ENCODE measurements at places on chromosomes 5 and 9.

DNA sequence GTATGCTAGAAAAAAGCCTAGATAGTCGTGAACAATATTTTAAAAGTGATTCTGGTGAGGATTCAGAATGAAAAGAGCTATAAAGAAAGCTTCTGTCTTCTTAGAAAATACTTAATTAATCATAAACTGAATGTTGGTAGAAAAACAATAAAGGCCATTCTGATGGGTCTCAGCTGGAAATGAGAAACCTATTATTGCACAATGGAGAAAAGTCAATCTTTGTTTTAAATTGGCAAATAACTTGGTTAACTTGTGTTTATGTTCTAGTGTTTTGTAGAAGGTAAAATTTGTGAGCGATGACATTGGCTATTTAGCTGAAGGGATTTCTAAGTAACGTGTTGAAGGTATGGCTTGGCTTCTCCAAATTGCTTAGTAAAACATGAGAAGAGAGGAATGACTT, 74.1 kb upstream of the TMED7 start:
- DNase-seq, result no peak

- DNase-seq, result no peak
Measured at GRCh38 chr9:21653091-21653490, 149.3 kb upstream of the MTAP start.

DNA sequence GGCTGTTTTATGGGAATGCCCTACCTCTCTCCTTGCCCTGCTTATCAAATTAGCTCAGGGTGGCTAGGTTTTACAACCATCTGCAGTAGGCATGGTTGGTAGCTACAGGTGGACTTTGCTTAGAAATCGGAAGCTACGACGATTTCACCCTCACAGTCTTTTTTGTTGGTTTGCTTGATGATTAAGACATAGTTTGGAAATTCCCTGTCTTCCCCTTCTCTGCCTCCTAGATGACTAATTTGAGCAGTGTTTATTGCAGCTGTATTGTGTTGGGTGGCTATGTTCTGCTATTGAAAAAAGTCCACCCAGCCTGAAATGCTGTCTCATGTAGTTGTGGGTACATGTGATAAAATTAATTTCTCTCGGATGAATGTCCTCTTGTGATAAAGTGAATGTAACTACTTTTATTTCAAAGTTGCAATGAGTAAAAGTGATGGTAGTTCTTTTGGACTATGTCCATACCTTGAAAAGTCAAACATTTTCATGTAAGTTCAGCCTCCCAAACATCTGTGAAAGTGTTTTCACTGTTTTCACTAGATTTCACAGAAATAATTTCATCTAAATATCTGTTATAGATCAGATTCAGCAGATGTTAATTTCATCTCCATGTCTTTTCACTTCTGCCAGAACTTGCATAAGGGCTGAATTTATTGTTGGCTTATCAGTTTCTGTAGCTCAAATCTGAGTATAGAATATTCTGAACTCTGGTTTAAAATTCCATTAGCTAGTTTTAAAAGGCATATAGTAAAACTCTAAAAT, 37.3 kb upstream of the FYB1 start:
- peak; percentile 96 for DNase-seq

GRCh38 chr5:125926172-125926571, 497.0 kb upstream of the GRAMD2B start:
- DNase-seq, result no peak

- DNase-seq, result no peak
Measured at GRCh38 chr9:75069171-75069570, 18.8 kb downstream of the NMRK1 start.

All from CD14-positive monocyte (primary cell).